ENCODE measurements at places on chromosomes 2 and 18.

- no peak for DNase-seq
Measured at GRCh38 chr2:215260097-215260677, 51.7 kb upstream of the ATIC start.

DNA sequence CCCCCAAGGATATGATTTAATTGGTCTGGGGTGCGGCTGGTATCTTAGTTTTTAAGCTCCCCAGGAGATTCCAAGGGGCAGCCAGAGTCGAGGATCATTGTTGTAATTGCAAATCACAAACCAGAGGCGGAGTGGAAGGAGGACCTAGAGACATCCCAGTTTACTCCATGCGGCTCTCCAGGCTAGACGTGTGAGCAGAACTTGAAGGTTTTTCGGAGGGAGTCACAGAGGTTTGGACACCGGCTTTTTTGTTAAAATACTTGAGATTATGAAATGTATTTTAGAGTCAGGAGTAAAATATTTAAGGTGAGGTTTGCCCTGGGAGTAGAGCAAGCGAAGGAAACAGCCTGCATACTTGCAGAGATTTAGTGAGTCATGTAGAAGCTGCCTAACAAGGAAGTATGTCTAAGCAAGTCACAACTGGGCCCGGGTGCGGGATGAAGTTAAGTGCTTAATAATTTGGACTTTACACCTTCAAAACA, 39.5 kb downstream of the TGOLN2 start:
- DNase-seq, result no peak

GRCh38 chr2:219159771-219160185, 837 bp downstream of the NHEJ1 start:
- DNase-seq, result no peak

GRCh38 chr2:33022989-33023727, 76.4 kb downstream of the LTBP1 start:
- no peak for DNase-seq

DNA sequence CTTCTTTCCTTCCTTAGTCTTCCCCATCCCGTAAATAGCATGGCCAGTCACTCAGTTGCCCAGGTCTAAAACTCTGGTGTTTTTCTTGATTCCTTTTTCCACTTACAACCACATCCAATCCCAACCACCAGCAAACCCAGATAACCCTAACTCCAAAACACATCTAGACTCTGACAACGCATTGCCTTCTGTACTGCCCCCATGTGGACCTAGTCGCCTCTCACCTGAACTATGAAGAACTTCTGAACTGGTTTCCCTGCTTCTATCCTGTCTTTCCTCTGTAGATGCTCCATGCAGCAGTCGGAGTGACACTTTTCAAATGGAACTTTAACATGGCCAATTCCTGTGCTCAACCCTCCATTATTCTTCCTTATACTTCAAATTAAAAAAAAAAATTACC, 26.5 kb downstream of the ST6GAL2 start:
- no peak for DNase-seq

DNA sequence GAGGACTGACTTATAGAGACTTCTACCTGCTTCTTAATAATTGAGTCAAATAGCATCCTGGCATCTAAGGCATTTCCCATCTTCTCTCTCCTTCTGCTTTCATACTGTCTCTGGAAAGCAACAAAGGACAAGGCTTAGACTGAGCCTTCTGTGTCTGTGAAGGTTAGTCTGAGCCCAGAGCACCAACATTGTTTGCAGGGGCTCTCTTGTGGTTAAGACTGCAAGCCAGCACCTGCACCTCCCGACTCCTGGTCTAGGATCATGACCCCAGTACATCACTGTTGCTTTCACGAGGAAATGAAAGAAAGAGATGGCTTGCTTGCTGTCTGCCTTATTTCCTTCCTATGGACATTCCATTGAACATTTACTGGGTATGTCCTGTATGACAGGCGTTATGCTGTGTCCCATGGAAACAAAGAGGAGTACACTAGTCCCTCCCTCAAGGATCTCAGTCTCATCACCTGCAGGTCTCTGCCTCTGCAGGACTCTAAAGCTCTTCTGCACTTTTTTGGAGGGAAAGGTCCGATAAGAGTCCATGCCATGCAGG, 315.8 kb upstream of the EPAS1 start:
- no peak for DNase-seq

DNA sequence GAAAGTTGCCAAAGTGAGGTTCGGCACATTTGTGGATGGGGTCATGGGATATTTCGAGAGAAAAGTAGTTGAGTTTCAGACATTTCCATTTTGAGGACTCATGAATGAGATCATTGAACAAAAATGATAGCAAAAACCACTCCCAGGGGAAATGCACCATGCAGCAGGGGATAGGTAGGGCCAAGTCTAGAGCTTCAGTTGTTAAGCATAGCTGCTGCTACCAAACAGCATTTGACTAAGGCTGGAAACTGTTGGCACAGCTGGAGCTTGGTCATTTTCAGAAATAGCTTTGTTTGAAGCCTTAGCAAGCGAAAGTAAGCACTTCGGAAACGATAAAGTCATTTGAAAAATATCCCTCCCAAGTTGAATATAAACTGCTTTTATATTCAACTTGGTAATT, 431.8 kb downstream of the SOCS6 start:
- DNase-seq, result no peak

DNA sequence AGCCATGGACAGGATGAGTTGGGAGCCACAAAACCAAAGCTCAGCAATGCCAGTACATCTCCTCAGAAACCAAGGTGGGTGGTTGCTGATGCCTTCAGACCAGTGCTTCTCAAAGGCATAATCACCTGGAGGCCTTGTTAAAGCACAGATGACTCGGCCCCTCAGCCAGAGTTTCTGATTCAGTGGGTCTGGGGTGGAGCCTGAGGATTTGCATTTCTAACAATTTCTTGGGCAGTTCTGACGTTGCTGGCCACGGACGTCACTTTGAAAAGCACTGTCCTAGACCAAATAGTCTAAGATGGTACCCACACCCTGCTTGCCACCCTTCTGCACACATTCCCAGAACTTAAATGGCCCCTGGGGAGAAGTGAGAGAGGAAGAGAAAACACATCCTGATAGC, 24.1 kb upstream of the CDH2 start:
- no peak for DNase-seq

- DNase-seq, result no peak
Measured at GRCh38 chr2:157377861-157378260, 52.2 kb upstream of the ERMN start.

DNA sequence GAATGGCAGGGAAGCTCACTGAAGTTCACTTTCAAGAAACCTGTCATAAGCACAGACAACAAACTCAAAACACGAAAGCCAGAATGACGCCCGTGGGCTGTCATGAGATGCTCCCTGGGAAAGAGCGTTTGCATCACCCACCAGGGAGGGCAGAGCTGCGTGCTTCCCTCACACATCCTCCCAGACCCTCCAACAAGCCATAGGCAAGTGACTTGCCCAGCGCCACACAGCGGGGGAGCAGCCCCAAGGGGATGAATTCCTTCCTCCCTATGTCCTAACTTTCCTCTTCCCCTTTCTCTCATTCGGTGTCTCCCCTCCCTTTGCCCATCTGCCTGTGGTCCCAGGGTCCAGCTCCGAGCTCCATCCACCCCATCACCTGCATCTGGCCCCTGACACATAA, 10.7 kb downstream of the BIN1 start:
- DNase-seq, result no peak

GRCh38 chr2:212505586-212505985, 33.0 kb downstream of the ERBB4 start:
- DNase-seq, result no peak

DNA sequence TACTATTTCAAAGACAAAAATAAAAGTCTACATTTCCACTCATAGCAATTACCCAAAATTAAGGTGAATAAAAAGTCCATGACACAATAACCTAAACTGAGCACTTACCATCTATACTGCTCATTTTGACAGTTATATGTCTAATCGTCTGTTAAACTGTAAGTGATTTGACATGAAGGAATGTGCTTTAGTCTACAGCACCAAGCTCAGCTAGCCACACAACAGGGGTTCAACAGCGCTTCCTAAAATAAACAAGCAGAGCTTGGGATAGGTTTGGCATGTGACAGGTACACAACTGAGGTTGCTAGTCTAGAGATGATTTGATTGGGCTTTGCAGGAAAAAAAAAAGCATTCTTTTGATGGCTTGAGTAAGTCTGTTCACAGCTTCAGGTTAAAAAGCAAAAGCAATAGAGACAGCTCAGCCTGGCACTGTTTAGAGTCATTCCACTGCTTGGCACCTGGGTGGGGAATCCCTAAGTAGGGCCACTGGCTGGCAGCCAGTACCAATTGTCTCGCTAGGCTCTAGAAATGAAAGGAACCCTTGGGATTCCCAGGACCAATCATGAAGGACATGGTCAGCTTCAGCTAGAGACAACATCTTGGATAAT, 78.6 kb downstream of the BARD1 start:
- no peak for DNase-seq

DNA sequence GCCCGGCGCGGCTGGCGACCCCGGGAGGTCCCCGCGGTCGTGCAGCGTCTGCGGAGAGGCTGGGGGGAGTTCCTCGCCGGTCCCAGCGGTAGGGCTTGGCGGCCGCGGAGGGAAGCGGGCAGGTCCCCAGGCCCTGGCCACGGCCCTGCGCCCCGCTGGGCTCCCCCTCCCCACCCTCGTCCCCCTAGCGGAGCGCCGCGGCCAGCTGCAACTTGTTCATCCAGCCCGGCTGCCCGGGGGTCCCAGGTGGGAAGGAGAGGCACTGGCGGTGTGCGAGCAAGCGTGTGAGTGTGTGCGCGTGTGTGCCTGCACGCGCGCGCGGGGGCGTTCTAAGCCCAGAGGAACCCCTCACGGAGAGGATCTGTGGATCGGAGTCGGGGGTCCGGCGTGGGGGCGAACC, 1.3 kb downstream of the PTPRM start:
- DNase-seq, result no peak

DNA sequence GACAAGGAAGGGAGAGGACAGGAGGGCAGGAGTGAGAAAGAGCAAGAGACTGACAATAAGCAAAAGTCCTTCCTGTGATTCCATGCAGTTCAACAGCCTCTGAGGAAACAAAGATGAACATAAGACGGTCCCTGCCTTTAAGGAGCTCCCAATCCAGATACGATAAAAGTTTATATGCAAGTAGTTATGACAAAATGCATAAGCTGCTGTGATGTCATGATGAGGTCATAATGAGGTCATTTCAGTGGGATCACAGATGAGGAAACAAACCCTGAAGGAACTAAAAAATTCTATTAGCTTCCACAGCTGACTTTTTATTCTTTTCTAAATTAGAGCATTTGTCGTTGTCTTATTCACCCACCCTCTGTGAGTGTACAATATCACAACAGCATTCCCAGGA, 458.5 kb upstream of the ACVR2A start:
- DNase-seq, result no peak

DNA sequence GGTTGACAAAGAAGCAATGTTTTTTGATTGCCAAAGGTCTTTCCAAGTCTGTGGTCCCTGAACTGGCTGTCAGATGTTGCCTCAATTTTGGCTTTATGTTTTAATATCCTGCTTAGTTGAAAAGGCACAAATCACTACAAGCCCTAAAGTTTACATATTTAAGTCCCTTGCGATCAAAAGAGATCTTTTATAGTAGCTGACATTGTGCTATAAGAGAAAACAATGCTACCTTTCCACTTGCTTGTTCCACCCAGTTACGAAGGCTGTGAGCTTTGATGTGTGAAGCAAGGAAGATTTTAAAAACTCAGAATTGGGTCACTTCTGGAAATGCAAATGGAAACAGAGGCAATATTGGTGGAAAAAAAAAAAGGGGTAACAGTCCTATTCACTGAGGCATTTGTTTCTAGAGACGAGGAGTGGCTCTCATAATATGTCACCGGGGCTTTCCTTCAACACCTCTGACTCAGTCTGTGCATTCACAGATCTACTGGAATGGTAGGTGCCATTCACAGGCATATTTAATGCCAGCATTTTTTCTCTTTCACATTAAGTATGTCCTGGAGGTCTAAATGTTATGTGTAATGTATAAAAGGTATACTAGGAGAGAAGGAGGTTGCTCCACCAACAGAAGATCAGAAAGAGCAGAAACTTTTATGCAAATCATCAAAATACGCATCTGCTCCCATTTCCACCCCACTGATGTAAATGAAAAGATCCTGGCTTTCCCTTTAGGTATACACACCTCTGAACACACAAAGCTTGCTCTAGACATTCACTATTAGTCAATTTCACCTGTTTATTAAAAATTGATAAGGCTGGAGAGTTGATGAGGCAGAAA, 91.8 kb downstream of the TGIF1 start:
- DNase-seq, result no peak

DNA sequence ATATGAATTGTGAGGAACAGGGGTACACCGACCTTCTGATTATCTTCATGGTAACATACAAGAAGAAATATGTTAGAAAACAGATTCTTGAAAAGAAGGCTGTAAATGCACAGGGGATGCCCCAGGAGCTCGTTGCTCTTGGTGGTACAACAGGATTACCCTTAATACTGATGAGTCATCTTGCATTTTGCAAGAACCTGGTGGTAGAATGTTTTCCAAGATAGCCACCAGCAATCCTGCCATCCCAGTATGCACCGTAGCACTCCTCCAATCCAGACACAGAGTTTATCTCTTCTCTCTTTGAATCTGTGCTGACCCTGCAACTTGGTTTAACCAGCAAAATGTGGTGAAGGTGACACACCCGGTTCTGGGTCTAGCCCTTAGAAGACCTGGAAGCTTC, 238.3 kb downstream of the EN1 start:
- no peak for DNase-seq

Measured in stimulated activated CD8-positive, alpha-beta memory T cell treated with anti-CD3 and anti-CD28 coated beads, Interleukin-7, amount 100 ng/mL, for 24 hours (primary cell).